Nephron progenitor cell (in vitro differentiated cells): ENCODE measurements at places on chromosomes 5 and 9.
A peak's percentile ranks its signal among the peaks of the same experiment; 100 is the strongest.

GRCh38 chr9:99197987-99198386, 23.8 kb downstream of the ALG2 start:
- DNase-seq = no peak

GRCh38 chr9:75130621-75131230, 42.4 kb downstream of the OSTF1 start:
- DNase-seq = no peak

DNA sequence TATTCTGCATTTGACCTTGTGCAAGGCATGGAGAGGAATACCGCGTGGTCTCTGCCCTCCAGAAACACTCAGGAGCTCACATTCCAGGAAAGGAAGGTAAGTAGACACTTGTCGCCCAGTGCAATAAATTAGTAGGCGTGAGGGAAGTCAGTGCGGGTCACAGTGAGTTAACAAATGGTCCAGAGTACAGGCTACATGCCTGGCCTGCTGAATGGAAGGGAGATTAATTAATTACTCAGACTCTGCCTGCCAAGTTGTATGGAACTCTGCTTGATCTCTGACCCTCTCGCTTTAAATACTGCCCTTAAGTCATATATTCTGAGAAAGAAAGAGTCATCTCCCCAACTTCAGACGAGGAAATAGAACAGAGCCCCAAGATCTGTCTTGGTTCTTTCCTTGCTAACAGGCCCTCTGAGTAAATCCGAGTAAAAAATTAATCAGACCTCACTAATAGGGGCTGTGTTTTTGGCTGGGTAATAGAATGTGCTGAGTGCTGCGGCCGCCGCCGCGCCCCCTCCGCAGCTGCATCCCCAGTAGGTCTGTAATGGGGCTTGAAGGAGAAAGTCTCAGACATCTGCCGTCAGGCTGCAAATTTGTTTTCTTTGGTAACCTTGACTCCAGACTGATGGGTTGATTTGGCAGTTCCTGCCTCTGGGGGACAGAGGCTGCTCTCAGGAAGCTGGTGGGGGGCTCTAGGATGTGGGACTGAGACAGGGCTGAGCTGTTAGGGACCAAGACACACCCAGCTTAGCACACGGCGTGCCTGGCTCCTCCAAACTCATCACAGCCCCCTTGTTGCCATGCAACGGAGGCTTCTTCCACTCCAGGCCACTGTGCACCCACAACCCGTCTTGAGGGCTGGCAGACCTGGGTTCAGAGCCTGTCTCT, 144.4 kb downstream of the NSG2 start:
- DNase-seq = peak; percentile 29

DNA sequence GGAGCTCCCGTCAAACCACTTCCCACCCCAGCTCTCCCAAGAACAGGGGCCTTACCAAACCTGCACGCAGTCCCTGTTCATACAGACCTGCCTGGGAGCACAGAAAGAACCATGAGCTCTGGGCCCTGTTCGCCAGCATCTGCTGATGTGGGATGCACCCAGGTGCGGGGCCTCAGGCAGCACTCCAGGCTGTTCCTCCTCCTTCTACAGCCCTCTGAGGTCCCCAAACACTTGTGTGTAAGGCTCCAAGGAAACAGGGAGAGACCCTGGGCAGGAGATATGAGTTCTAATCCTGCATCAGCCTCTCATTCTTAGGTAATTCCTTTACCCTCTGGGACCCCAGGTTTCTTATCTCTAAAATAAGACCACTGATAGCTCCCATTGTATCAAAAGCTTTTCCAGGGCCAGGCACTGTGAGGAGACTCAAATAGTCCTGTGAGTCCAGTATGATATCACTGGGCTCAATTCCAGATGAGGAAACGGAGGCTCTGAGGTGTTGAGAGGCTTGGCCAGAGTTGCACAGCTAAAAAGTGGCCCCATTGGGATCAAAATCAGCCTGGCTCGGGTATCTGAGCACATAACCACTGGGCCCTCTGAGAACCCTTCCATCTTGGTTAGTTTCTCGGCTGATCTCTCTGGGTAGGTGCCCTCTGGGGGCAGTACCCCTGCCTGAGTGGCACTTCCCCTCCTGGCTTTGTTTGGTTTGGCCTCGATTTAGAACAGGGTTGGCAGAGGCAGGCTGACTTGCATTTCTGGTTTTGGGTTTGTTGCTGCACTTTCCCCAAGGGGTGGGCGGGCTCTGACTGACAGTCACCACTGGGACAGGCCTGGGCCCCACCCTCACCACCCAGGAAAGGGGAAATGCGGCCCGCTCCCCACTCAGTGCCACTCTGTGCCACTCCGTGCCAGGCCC, 116.8 kb downstream of the RGS3 start:
- no peak for DNase-seq

DNA sequence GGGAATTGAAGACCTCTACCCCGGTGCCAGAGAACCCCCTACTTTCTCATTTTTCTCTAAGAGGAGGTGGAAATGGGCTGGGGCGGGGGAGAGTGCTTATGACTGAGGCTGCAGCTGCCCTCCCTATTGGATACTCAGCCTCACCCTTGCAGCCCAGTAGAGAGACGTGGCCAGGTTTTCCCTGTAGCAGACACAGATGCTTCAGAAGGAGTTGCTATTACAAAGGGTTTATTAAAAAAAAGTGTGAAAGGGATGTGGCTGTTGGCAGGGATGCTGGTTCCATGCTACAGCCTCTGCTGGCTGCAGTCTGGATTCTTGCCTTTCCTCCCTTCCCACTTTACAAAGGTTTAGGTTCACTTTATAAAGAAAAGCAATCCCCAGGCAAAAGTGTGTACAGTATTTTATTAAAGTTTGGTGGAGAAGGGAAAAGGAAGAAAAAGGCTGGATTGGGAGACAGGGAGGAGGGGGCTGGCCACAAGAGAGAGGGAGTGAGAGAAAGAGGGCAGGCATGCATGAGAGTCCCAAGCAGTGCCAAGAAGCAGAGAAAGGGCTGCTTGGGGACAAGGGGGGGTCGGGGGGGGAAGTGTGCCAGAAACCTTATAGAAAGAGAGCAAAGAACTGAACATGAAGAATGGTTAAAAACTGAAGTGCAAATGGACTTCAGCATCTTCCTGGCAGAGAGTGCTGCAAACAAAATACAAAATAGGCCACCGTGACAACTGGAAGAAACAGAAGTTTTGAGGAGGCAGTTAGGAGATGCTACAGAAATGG, 29.5 kb upstream of the NFIB start:
- DNase-seq = no peak

- no peak for DNase-seq
Measured at GRCh38 chr5:1003296-1003937, 5.2 kb upstream of the NKD2 start.

- DNase-seq = no peak
Measured at GRCh38 chr5:179914032-179914755, 6.5 kb upstream of the TBC1D9B start.

DNA sequence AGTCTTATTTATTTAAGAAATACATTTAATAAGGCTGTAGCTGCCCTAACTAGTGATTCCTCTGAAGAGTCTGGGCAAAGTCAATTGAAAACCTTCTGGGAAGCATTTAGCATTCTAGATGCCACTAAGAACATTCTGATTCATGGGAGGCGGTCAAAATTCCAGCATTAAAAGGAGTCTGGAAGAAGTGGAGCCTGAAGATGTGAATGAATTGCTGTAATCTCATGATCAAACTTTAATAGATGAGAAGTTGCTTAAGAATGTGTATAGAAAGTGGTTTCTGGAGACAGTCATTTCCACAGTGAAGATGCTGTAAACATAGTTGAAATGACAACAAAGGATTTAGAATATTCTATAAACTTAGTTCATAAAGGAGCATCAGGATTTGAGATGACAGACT, 61.4 kb downstream of the WDR41 start:
- DNase-seq = no peak

GRCh38 chr5:138985256-138985655, 110.1 kb upstream of the LRRTM2 start:
- no peak for DNase-seq

- DNase-seq = peak; percentile 78
Measured at GRCh38 chr9:100437860-100438805, 11.2 kb downstream of the MSANTD3 start.

DNA sequence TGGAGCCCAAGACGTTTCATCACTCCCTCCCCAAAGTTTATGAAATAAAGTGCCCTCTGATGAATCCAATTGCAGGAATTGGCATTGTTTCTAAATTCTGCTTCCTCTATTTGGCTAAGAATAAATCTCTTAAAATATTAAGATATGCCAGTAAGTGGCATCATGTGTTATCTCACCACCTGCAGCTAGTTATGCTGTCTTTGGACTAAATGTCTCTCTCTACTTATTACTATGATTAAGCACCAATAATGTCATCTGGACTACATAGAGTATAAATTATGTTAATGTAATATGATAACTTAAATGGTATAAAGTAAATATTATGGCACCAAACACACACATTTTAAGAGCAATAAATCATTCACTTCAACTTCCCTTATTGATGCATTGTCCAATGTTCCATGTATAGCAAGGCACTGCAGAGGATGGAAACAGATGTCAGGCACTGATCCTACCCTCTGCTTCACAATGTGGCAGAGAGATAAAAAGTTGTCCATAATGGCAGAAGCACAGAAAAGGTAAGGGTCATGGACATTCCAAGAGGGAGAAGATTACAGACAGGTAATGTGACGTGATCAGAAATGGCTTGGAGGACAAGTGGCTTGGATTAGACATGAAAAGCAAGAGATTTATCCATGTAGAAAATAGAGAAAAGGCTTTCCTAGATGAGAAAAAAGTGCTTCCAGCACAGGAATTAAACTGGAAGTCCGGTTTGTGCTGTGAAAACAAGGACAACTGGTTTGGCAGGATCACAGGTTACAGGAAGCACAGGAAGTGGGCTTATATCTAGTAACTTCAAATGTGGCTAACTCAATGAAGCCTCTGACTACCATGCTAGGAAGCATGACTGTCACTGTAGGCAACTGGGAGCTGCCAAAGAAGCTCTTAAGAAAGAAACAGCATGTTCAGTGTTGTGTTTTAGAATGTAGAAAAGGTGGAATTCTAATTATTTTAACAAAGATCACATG, 26.7 kb downstream of the MARCHF11 start:
- no peak for DNase-seq

DNA sequence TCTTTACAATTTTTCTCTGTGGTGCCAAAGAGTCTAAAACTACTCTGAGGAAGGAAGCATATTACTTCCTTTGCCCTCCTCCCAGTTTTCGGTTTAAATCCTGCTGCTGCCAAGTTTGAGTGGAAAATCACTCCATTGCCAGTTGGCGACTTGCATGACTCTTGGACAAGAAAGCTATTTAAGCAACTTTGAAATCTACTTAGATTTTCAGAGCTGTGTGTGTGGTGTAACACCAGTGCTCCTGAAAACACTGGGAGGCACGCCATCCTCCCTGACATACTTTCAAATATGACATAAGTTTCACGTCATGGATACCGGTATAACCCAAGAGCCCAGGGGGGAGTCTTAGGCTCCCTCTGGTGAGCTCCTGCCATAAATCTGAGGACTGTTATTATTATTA, 83.5 kb upstream of the RIOK2 start:
- DNase-seq = no peak

DNA sequence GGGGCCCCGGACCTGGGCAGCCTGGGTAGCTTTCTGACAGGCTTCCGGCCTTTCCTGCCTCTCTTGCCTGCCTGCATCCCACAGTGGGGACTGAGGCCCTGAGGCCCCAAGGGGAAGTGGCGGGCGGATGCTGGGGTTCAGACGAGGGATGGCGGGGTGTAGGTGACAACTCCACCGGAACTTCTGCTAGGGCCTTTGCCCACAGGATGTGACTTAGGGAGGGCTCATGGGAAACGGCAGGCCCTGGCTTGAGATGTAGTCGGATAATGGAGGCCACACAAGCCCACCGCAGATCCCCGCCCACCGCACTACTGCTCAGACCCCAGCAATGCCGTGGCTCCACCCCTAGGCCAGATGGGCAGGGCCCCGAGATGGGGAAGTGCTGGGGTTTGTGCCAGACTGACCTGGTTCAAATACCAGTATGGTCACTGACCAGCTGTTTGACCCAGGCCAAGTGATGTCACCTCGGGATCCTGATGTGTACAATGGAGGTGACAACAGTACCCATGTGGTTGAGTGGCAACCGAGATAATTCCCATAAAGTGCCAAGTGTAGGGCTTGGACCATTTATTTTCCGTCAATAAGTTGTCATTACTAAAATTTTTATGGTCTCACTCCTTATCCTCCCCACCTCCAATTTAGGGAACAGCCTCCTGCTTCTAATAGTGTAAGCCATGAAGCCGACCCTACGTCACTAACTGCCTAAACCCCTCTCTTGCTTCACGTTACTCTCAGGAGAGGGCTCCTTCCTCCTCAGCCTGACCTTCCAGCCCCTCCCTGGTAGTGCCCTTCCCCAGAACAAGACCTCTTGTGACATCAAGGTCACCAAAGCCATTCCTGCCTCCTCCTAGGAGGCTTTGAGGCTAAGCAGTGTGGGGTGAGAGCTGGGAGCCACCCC, 2.5 kb upstream of the CDK9 start:
- DNase-seq = no peak

GRCh38 chr5:157541447-157542118, 34.0 kb downstream of the ADAM19 start:
- DNase-seq = no peak

DNA sequence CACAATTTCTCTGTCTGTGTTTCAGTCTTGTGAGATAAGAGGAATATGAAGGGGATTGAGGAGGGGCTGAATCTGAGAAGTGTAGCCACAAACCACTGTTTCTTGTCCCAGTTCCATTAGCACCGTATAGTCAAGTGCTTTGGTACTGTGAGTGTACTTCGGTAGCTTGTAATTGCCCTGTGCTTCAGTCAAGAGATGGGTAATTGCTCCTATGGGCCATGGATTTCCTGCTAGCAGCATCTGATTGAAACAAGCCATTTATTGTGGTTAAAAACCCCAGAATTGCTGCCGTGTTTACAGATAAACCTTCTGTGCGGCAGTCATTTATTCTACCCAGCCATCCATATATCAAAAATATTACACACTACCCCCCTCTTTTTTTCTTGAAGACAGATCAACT, 98.6 kb downstream of the MAT2B start:
- no peak for DNase-seq

DNA sequence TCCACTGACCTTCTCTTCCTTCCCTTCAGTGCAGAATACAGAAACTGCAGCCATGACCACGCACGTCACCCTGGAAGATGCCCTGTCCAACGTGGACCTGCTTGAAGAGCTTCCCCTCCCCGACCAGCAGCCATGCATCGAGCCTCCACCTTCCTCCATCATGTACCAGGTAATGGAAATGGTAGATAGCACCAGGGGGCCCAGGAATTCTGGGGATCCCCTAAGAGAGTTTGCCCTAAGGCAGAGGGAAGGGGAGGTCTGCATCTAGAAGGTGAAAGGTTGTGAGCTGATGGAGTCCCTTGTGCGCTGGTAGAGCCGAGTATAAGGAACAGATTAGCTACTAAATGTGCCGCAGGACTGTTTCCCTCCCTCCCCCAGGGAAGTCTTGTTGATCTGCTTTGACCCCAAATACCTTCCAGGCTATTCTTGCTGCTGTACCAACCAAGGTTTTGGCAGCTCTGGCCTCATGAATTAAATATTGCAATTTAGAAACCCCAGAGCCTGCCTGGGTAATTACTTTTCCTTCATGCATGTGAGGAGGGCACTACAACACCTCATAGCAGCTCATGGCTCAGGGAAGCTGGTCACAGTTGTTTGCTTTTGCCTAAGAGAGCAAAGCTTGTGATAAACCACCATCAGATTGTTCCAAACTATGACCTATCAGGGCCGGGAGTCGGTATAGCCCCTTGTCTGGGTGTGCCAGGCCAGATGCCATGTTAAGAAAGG, 19.6 kb downstream of the CYFIP2 start:
- no peak for DNase-seq
